ENCODE measurements at places on chromosomes 1 and 21. TPM values are rescaled to one million over a fixed set of nuclear protein-coding genes. Genes with fewer than 3 reads are reported as not detected.

Gene TBX19
- total RNA-seq: 0.55 TPM

GRCh38 chr1:202254454-202255252, 61.1 kb downstream of the LGR6 start:
- no peak for DNase-seq

- peak; percentile 35 for DNase-seq
Observed at GRCh38 chr1:225677350-225678124, 24.6 kb upstream of the ENAH start.

GRCh38 chr1:225880222-225880588, 2.0 kb downstream of the TMEM63A start:
- peak; percentile 63 for DNase-seq

DNA sequence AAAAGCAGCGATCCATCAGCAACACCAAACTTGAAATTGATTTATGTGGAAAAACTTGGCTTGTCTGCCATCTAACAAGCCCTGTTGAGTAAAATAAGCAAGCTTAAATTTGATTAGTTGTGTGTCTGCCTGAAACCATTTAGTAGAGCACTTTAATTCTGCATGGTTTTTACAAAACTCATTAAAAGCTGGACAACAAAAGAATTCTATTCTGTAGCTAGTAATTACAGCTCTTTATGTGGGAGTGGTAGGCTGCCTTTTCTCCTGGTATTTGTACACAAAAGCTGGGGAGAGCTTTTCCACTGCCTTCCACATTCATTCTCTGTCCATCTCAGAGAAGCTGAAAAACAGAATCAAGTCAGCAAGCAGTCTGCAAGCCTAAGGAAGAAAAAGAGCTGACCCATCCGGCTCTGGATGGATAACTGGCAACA, 1.7 kb downstream of the ETS2 start:
- no peak for DNase-seq

DNA sequence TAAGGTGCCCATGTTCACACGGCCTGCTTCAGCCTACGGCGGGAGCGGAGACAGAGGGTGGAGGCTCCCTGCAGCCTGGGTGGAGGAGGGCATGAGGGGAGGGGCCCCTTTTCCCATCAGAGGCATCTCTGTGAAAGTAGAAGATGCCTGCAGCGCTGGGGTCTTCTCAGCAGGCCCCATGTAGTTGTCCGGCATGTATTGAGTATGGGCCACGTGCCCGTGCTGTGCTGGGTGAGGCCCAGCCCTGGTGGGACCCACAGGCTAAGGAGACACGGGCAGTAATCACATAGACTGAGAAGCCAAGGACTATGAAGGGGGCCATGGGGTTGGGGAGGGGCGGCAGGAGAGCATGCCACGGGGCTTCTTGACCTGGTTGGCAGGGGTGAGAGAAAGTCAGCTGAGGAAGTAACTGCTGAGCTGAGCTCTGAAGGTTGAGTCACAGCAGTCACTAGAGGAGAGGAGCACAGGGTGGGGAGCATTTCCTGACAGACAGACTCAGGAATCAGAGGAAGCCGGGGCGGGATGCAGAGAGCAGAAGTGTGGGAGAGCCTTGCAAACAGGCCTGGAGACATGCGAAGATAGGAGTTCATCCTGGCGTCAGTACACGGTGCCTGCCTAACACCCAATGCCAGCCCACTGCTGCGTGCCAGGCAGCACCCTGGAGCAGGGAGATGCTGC, 21.6 kb downstream of the PSEN2 start:
- DNase-seq: peak; percentile 37

DNA sequence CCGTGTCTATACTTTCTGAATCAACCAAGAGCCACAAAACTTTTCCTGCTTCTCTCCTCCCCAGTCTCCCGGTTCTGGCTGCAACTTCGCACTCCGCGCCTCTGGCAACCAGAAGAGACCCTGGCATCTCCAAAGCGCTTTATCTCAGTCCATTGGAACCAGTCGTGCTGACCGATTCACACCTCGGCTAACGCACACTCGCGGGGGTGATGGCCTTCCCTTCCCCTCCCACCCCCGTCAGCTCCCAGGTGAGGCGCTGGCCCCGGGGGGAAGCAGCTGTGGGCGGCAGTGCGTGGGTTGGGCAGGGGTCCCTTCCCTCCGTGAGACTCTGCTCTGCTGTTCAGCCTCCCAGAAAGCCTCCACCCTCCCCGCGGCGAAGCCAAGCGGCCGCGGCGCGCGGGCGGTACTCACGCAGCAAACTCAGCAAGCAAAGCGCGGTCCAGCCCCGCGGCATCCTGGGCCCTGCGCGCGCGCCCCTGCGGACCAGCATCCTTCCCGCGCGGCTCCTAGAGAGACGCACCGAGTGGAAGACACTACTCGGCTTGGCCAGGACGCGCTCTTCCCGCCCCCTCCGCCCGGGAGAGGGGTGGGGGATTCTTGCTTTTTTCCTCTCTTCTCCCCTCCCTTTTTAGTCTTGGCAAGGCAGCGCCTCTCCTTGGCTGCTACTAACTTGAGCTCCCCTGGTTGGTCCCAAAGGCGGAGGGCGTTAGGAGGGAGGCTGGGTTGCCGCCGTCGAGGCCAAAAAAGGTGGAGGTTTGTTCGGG, at the start of gene CD34:
CD34 (minus strand) TSS at position 535 of the 764 bp plus-strand sequence; CDS start at position 490, 45 bp downstream.
- DNase-seq: peak; percentile 85

- DNase-seq: no peak
Observed at GRCh38 chr1:232813760-232814159, 8.5 kb downstream of the MAP10 start.

DNA sequence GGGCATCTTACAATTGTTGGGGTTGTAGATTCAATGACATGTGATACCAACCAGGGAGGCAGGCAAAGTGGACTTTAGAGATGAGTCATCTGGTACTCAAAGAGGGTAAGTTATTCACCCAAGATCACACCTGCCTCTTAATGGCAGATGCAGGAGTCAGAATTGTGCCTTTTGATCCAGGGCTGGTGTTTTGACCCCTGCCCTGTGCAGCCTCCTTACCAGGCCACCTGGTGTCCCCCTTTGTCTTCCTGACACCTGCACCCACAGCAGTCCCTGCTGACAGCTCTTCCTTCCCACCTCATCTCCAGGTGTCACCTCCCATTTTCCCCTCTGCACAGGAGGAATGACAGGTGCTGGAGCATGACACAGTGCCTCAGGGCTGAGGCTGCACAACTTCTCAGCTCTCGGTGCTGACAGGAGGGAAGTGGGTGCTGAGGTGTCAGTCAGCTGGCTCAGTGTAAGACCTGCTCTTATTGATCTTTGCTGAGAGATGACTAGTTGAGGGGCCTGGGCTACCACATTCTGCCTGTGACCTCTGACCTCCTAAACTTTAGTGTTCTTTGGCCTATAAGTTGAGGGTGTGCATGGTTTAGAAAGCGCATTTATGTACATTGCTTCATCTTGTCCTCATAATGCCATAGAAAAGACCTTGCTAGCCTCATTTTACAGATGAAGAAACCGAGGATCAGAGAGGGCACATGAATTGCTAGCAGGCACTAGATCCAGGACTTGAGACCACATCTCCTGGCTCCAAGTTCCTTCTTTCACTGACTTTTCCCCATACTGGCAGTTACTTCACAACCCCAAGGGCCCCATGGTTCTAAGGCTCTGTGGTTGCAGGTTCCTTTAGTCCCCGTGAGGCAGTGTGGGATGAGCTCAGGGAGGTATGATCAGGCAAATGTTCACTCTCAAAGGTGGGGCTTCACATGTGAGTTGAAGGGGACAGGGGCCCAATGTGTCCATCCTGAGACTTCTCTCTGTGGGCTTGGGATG, 31.3 kb downstream of the CACNA1E start:
- peak; percentile 35 for DNase-seq

DNA sequence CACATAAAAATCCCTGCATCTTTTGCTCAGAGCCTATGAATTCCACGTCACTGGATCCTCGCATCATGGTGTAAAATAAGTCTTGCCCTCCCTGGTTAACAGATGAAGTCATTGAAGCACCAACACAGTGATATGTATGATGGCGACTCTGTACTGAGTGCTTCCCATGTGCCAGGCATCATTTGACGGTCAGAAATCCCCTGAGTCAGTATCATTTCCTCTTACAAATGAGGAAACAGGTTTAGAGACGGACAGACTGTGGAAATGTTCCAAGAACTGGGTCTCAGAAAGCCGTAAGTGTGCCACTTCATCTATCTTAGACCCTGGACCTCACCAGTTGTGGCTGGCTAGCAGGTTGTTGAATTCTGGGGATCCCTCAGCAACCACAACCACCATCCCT, 5.1 kb upstream of the OLFML2B start:
- DNase-seq: no peak

DNA sequence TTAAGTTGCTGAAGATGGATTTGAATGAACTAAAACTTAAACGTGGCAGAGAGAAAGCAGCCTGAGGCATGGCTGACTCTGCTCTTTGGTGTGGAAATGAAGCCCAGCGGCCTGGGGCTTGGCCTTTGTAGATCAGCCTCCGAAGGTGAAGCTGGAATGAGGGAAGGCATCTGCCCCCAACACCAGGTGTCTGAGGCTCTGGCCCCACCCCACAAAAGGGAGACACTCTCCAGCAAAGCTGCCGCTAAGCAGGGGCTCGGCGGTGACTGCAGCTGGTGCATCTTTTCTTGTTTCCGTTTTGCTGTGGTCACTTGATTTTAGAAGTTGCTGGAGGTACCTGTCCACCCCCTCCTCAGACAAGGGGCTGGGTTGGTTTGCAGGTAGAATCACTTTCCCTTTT, 38.2 kb upstream of the NID1 start:
- DNase-seq: no peak

Gene ZNF683
- total RNA-seq: not detected

- no peak for DNase-seq
Observed at GRCh38 chr21:23968008-23968407, 1639.3 kb downstream of the MRPL39 start.

Gene GBP6
- total RNA-seq: not detected

GRCh38 chr1:36166938-36167905, 11.3 kb downstream of the MAP7D1 start:
- DNase-seq: no peak

Gene CNR2
- total RNA-seq: not detected

GRCh38 chr1:155873860-155874259, 14.5 kb downstream of the SYT11 start:
- DNase-seq: no peak

DNA sequence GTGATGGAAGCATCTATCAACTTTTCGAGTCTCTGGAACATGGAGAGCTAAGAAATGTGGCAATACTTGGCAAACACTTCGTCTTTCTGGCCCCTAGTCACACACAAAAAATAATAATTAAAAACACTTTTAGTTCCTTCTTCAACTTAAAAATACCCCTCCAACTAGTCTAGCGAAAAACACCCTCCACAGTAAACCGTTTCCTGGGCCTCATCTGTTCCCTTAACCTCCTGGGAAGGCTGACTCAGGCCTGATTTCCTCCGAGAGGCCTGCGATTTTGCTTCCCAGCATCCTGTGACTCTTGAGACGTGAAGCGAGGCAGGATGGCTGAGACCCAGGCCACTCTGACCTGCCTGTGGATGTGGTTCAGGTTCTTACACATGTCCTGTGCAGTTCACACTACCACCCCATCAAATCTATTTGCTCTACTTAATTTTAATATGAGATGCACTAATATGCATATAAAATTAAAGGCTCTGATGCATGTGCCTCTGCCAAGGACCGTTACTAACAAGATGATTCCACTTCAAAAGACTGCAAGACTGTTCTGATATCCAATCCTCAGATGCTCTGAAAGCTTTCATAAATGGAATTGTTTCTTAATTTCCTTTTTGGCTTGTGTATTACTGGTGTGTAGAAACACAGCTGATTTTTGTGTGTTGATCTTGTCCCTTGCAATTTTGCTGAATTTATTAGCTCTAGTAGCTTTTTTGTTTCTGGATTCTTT, 3.5 kb downstream of the NAV1 start:
- no peak for DNase-seq

GRCh38 chr1:118262865-118263264, 77.8 kb upstream of the SPAG17 start:
- no peak for DNase-seq

DNA sequence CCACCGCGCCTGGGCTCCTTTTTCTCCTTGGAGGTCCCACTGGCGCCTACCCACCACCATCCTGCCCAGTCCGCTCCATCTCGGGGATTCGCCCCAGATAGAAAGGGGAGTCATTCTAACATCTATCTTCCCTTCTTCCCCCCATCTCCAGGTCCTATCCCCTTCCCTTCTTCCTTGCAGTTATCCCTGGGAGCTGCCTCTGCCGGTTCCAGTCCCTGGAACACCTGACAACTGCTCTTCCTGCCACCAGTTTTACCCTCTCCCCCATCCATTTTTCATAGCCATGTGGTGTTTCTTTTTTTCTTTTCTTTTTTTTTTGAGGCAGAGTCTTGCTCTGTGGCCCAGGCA, 12.0 kb upstream of the COL16A1 start:
- no peak for DNase-seq

DNA sequence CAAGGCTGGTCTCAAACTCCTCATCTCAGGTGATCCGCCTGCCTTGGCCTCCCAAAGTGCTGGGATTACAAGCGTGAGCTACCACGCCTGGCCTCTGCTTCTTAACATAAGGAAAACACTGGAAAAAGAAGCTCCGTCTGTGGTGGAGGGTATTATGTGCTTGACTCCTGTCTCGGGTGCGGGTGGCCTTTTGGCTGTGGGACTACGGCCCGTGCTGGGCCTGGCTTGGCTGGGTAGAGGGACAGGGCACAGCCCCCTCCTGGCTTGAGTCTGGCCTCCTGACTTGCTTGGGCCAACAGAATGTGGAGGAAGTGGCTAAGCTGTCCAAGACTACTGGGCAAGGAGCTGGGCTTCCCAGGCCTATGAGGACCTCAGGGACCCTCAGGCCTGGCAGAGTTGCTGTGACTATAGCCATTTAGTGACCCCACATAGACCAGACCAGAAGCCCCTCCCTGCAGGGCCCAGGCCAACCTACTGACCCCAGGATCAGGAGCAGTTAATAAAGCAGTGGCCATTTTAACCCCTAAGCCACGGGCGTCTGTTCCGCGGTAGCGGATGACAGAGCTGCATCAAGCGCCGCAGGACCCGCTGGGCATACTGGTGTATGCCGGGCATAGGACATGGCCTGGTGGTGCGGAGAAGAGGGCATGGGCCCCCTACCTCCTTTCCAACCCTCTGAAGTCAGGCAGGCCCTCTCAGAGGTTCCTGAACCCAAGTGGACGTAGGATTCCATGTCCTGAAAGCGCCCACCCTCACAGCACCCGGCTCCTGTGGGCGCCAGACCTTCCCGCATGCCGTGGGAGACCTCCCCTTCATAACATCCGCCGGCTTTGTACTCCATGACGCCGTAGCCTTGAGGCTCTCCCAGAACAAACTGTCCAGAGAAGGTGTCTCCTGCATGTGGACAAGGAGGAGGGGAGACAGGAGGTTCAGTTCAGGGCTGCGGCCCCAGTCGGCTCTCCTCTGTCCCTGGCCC, 4.4 kb downstream of the MORN1 start:
- peak; percentile 20 for DNase-seq

Gene SERPINC1
- total RNA-seq: 0.25 TPM

GRCh38 chr1:178397678-178398077, 99.1 kb downstream of the CLEC20A start:
- DNase-seq: no peak

Measured in left ventricle myocardium superior (tissue), 1 donor.